Right cardiac atrium (tissue), 5 donors: ENCODE measurements at places on chromosomes 2 and 18. TPM values are rescaled to one million over a fixed set of nuclear protein-coding genes. Genes with fewer than 3 reads are reported as not detected.

- no peak for DNase-seq
Observed at GRCh38 chr2:105969552-105969951, 224.5 kb downstream of the UXS1 start.

DNA sequence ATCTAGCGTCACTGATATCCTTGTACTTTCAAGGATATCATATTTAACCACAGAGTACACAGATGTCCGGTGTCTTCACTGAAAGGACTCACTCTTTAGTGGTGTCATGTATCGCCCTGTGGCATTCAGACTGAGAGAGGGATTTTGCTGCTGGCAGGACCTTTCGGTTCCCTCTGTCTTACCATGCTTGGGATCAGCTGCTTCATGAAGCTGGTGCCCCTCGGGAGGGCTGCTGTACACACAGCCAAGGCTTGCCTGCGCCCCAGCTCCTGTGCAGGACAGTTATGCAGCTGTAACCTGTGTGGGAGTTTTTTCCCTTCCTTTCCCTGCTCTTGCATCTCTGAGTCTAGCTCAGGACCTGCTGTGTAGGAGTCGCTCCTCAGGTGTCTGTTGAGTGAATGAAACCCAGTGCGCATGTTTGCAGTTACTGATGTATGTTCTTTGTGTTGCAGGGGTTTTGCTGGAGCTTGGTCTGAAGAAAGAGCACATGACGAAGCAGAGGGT is 64.4 kb downstream of the GREB1 start:
- no peak for DNase-seq

CAPN14 gene
- 0.07 TPM for polyA plus RNA-seq

DNA sequence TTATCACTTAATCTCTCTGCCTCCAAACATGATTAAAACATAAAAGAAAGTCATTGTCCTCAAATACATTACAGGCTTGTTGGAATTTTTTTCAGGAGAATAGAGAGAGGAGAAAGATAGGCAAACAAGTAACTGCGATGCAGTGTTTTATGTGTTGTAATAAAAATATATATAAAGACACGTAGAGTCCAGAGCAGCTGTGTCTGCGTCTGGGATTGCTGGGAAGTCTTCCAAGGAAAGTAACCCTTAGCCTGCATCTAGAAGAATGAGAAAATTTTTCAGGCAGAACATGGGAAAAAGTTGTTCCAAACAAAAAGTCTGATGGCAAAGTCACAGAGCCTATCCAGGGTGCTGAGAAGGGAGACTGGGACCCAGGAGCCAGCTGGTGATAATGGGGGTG is 91.8 kb upstream of the ST6GAL2 start:
- no peak for DNase-seq

DNA sequence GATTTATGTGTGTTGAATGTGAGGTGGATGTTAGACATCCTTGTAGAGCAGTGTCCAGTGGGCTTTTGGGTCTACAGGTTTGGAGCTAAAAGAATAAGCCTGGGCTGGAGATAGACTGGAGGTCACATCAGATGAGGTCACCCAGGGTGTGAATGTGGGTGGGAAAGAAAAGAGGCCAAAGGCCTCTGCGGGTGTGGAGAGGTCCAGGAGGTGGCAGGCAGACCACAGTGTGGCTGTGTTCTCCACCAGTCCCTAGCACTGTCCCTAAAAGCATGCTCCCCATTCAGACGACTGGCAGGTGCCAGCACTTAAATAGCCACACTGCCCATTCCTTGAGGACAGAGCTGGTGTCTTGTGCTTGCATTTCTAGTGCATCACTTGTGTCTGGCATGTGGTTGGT is 4.1 kb downstream of the ATG4B start:
- DNase-seq: no peak

RNF149 gene
- 22.7 TPM for polyA plus RNA-seq

TRIB2 gene
- 25.3 TPM for polyA plus RNA-seq

RFX8 gene
- polyA plus RNA-seq: 0.45 TPM

- DNase-seq: no peak
Observed at GRCh38 chr2:9294764-9295163, 88.2 kb downstream of the ASAP2 start.

GRCh38 chr18:59249199-59249774 is 24.0 kb downstream of the RAX start:
- DNase-seq: no peak

- DNase-seq: no peak
Observed at GRCh38 chr18:40159141-40160017, 1795.7 kb upstream of the PIK3C3 start.

CFAP65 gene
- not detected for polyA plus RNA-seq

SERPINB13 gene
- polyA plus RNA-seq: not detected

STEAP3 gene
- 4.8 TPM for polyA plus RNA-seq

- DNase-seq: peak; percentile 6
Observed at GRCh38 chr18:60090170-60090569, 190.4 kb downstream of the PMAIP1 start.

GRCh38 chr2:17270894-17271293 is 247.3 kb downstream of the RAD51AP2 start:
- DNase-seq: no peak

GRCh38 chr2:239339726-239340601 is 60.9 kb downstream of the HDAC4 start:
- no peak for DNase-seq

SLC30A3 gene
- 7.3 TPM for polyA plus RNA-seq

CCDC74B gene
- 1.9 TPM for polyA plus RNA-seq

GRCh38 chr2:165632594-165632993 is 161.5 kb downstream of the GALNT3 start:
- no peak for DNase-seq

DNA sequence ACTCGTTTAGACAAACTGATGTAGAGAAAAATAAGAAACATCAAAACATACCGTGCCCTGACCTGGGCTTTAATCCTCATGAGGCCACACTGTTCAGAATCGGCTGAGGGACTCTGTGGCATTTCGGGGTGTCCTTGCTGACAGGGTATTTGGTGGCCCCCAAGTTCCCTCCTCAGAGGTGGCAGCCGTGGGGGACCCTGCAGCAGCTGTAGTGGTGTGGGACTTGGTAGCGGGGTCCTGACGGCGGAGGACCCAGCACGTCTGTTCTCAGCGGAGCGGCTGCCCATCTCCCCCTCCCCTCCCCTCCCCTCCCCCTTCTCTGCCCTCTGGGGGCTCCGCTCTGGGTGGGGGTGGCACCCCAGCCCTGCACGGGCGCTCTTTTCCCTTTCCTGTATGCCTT is 18.4 kb downstream of the KCNG2 start:
- peak; percentile 41 for DNase-seq

GRCh38 chr2:101018934-101019333 is 16.8 kb downstream of the RPL31 start:
- no peak for DNase-seq
